Muscle of back (tissue), 13 donors: ENCODE measurements at places on chromosomes 6 and 20. TPM values are rescaled to one million over a fixed set of nuclear protein-coding genes. Genes with fewer than 3 reads are reported as not detected.

DNA sequence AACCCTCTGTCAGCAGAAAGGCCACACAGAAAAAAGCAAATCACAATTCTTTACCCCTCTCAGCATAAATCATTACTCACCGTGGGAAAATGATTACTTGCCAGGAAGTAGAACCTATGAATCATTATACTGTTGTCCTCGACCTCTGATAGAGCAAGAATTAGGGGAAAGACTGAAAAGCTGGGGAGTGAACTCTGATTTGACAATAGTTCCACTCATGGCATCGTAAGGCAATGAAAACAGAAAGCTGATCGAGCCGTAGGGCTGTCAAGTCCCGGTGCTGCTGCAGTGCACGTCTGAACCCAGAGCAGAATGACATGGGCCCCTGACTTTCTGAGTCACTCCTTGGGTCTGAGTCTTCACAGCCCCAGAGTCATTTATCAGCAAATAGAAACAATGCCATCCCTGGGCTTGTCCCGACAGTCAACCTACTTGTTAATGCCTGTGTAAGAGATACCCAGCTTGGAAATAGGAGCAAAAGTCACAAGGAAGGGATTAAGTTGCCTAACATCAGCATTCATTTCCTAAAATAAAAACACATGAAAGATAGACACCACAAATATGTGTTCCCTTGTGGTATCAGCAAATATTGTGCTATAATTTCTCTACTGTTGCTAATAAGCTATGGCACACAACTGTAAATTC lies 224.8 kb upstream of the MARCKS start:
- peak; percentile 68 for DNase-seq

GRCh38 chr20:37946946-37947345 lies 44.0 kb downstream of the VSTM2L start:
- DNase-seq: no peak

GRCh38 chr6:99002831-99003230 lies 55.1 kb upstream of the FBXL4 start:
- no peak for DNase-seq

LHFPL5 gene
- polyA plus RNA-seq: not detected
